ENCODE measurements at places on chromosomes 2 and 18.

DNA sequence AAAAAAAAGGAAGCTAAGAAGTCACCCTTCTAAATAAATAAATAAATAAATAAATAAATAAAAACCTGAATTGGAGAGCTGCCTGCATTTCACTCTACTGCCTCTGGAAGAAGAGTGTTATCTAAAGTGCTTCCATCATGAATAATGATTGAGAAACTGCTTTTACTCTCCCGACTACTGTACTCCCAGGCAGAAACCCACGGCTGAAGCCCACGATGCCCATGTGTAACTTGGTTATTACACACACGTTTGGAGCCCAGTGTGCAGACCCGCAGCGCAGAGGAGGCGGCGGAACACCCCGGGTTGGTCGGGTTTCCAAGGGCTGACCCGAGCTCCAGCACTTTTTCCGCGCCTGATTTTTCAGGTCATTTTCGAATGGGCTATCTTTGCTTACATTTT lies 697 bp upstream of the SPATS2L start:
- DNase-seq, result no peak

DNA sequence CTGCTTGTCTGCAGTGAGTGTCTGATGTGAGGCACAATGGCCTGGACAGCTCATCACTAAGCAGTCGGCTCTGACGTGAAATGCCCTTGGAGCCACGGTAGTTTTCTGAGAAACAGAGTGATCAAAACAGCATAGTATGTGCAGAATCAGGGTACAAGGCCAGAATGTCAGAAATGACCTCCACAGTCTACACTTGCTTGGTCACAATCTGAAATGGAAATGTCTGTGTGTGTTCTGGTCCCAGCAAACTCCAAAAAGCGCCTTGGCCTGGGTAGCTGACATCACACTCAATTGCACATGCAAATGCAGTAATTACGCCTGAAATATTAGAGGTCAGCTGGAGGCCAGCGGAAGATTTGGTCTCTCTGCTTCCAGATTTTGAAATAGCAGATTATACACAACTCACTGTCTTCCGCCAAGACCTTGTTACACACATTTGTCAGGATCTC lies 95.4 kb downstream of the CTAGE1 start:
- DNase-seq, result no peak

DNA sequence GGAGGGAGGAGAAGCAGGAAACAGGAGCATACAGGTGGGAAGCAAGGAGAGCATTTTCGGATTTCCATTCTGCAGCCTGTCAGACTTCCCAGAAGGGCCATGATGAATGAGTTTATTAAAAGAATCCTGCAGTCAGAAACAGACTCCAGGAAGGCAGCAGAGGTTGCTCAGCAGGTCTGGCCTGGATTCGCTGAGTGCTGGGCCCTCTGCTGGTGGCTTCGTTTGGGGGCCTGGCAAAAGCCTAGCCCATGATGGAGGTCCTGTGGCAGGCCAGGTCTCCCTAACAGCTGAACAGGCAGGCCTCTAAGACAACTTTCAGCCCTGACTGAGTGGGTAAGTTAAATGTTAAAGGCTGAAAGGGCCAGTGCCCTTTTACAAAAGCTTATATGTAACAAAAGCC lies 108.2 kb upstream of the CAPN13 start:
- DNase-seq, result peak; percentile 15

DNA sequence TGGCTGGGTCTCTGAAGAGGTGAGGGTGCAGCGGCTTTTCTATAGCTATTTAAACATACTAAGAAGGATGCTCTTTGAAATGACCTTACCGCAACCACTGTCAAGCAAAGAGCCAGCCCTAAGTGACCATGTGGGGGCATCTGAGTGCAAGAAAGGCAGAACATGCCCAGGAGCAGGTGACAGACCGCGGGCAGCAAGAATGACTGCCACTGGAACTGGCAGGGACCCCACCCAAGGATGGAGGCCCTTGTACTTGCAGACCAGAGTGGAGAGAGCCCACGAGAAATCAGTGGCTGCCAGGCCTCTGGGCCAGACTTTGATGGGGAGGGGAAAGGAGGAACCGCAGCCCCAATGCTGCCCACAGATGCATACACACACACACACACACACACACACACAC lies 33.1 kb downstream of the DNMT3A start:
- DNase-seq, result no peak

GRCh38 chr2:117056376-117056748 lies 758.1 kb upstream of the DDX18 start:
- DNase-seq, result no peak

DNA sequence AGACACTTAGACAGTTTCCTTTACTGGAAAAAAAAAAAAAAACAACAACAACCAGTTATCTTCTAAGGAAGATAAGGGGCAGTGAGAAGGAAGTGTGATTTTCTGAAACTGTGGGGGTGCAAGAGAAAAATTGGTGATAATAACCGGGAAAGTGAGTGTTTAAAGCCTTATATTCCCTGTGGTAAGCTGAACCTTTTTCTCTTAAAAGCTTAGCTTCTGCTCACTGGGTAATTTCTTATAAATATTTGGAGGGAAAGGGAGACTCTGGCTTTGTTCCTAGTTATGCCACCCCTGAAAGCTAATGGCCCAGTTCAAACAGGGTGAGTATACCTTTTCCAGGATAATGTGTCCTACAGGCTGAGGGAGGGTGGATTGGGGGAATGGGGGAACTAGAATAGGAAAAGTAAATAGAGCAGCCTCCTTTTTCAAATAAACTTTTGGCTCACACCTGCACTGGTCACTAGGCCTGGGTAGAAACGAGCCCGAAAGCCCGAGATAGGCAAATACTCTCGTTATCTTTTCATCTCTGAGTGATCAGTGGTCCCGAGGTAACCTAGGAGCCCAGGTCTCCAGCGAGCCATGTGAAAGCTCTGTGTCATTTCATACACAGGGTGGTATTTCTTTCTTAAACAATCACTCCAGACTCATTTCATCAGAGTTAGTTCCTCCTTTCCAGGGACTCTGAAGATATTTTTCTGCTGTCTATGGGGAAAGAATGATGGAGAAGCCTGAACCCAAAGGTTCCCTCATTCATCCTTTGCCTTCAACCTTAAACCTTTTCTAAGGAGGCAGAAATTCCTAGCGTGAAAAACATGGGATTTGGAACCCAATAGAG lies 15.5 kb upstream of the SRBD1 start:
- no peak for DNase-seq

DNA sequence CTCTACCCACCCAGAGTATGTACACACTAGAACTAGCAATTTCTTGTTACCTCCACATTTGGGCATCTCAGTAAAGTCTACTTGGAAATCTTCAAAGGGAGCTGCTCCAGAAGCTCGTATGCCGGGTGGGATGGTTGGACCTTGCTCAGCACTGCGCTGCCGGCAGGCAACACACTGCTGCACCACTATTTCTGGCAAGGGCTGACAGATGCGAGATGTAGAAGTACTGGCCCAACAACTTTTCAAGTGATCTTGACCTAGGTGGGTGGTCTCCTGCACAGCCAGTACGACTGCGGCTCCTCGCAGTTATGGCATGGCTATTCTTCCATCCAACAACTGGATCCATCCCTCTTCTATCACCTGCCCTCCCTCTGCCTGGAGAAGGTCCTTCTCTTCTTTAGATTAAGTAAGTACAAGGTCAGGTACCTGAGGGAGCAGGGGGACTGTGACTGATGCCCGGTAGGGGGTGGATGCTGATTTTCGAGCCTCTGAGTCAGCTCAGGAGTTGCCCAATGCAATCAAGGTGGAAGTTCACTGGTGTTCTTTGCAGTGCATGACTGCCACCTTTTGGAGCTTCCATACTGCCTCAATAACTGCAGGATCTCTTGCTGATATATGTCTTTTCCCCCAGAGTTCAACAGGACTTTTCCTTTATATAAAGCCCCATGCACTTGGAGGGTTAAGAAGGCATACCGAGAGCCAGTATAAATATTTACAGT lies 100.4 kb upstream of the SLC1A4 start:
- DNase-seq, result peak; percentile 45

- no peak for DNase-seq
Observed at GRCh38 chr2:48207201-48207641, 300.9 kb upstream of the FBXO11 start.

DNA sequence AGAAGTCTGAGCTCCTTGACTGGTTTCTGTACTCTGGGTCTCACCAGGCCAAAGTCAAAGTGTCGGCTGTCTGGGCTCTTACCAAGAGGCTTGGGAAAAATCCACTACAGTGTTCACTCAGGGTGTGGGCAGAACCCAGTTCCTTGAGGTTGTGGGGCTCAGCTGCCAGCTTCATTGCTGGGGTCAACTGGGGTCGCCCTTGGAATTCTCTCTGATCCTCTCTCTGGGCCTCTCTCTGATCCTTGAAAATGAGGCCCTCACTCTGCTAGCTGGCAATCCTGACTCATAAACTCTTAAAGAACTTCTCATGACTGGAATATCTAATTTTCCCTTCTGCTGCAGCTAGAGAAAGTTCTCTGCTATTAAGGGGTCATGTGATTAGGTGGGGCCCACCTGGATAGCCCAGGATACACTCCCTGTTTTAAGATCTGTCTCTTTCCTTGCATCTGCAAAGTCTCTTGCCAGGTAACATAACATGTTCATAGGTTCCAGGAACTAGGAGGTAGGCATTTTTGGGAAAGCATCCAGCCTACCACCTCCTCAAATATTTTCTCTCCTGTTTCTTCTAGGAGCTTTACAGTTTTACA lies 66.3 kb downstream of the SP110 start:
- DNase-seq, result no peak

DNA sequence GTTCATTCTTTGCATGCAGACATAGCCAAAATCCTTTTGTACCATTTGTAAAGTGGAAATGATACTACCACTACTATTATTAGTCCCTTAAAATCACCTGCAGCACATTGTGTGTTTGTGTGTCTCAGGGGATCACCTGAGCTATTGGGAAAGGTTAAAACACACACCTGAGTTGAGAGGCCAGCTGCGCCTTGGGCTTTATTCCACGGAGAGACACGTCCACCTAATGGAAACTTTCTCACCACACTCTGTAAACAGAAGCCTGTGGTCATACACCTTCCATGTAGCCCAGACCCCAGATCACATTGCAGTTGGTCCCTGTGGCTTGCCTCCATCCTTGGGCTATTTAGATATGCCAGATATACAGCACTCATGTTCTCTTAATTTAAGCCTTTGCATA lies 81.8 kb upstream of the SH3BP4 start:
- no peak for DNase-seq

GRCh38 chr2:86747711-86748639 lies 27.9 kb downstream of the RMND5A start:
- no peak for DNase-seq

DNA sequence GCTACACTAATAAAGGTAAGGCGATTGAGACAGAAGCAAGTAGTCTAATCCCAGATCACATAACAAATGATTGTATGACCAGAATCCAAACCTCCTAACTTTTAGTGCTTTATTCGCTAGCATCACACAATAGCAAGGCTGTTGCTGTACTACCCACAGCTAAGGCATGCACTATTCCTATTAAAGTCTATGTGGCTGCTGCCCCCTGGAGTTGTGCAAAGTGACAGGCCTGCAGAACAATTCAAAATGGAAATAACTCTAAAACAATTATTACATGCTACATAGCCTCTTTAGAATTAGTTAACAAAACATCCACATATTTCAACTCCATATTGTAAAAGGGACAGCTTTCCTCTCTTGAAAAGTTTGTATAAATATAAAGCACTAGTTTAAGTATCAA lies 6.0 kb downstream of the ERBB4 start:
- DNase-seq, result no peak

DNA sequence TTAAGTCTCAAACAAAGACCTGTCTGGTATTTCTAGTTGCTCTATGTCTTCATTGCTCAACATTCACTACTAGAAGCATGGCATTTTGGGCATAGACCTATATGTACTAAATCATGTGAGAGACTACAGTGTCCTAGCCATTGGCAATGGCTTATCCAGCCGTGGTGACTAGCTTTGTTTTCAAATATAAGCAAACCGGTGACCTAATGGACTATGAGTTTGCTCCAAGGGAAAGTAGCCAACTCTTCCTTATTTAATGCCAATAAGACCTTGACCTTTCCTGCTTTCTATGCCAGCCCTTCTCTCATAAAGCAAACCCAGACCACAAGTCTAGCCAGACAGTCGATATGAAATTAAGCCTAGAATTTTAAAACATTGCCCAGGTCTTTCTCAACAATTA lies 113.7 kb upstream of the CREB1 start:
- DNase-seq, result no peak

- no peak for DNase-seq
Observed at GRCh38 chr2:140308706-140309105, 1528.5 kb upstream of the NXPH2 start.

GRCh38 chr2:69026691-69027459 lies 13.9 kb downstream of the ANTXR1 start:
- no peak for DNase-seq

DNA sequence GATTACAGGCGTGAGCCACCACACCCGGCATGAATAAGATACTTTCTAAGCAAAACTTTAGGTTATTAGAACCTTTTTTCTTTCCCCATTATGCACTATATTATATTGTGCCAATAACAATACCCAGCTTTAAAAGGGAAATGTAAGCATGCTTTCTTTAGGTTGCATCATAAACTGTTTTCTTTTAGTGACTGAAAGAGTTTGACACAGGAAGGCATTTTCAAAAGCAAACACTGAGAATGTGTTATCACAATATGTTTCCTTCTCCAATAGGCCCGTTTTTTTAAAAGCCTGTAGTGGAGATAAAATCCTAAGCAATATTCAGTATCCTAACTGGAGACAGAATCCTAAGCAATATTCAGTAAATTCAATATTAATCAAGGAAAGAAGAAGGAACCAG lies 16.7 kb upstream of the EPB41L5 start:
- DNase-seq, result no peak

- DNase-seq, result no peak
Observed at GRCh38 chr2:49772299-49772970, 618.1 kb upstream of the FSHR start.

DNA sequence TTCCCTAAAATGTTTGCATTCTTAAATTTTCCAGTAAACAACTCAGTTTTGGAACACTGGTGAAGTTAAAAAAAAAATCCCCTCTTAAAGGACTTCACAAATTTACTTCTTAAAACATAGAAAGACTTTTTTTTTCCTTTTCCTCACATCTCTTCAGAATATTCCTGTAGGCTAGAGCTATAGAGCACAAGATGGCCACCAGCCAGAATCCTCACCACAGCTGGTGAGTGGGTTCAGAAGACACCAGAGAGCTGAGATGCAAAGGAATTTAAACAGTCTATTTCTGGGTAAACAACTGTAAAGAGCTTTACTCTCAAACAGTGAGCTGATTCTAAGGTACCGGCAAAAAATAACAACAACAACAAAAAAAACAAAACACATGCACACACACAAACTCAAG lies 252.8 kb downstream of the LRP1B start:
- DNase-seq, result no peak

DNA sequence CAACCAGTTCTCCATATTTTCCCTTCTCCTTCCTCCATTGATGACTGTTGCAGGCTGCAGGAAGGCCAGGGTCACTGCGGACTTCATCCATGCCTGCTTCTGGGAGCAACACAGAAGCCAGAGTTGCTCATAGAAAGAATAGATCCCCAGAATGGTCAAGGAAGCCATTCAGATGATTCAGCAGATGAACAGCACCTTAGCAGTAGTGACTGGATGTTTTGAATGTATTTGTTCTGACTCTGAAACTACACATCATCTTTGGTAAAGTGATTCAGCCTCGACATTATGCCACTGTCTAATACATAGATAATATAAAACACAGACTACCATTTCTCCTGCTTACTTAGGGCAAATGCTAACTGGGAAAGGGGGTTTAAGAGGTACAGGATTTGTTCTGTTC lies 411.6 kb downstream of the RND3 start:
- DNase-seq, result no peak

GRCh38 chr18:22981274-22982133 lies 48.4 kb downstream of the RBBP8 start:
- no peak for DNase-seq

Data from KBM-7 (cell line).